ENCODE measurements at places on chromosomes 12 and 14.

DNA sequence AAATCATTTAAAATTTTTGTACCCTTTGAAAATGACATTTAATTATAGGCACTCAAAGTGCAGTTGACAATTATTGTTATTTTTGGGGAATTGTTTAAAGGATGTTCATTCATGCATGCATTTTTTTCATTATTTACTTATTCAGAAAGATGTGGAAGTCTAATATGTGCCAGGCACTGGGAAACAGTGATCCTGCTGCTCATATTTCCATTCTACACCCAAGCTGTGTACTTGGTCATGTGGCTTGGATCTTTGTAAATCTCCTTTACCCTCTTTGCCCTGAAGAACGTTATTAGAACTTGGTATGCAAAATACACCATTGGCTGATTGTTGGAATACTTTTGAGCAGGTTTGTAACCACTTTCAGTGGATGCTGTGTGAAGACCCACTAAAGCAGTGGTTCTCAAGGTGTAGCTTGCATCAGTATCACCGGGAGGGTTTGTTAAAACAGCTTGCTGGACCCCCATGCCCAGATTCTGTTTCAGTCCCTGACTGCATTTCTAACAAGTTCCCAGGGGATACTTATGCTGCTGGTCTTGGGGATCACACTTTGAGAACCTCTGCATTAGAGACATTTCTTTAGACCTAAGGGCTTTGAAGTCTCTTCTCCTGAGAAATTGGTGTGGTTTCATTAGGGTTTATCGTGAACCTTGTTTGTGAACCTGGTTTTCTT, 47.5 kb downstream of the PRKCH start:
- DNase-seq, result no peak

DNA sequence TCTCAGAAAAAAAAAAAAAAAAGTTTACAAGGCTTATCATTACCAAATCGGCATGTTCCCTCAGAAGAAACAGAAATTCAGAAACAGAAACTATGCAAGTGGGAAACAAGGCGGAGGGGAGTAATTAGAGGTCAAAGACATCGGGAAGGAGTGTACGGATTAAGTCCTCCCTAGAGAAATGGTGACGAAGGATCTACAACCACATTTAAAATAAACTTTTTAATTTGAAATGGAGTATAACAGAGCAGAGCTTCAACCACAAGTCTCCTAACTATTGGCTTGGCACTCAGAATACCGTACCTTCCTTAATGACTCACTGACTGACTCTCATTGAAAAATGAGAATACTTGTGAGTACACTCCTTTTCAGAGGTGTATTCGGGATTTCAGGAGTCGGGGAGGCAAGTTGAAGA, 908 bp downstream of the ENTPD5 start:
- DNase-seq, result no peak

- no peak for DNase-seq
These were observed 250.1 kb upstream of the CAND1 start for GRCh38 chr12:67019070-67019469.

- DNase-seq, result no peak
These were observed 4.6 kb downstream of the BEGAIN start for GRCh38 chr14:100582496-100583165.

GRCh38 chr12:32454866-32455265, 55.5 kb downstream of the FGD4 start:
- no peak for DNase-seq

DNA sequence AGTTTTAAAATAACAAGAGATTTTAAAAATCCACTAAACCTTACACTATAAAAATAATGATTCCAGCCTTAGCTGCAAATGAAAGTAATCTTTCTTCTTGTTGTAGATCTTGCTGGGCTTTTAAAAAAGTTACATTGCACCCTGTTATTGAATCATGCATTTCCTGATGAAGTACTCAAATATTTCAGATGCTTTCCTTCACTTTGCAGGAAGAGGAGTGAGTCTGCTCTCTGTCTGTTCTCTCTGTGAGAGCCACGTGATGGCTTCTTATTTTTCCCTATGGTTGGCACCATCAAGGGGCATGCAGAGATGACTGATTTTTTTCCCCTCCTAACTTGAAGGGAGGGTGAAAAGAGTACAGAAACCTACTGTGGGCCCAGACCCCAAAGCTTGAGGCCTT, 262.7 kb downstream of the ATP23 start:
- no peak for DNase-seq

GRCh38 chr12:67355428-67356379, 86.5 kb downstream of the CAND1 start:
- DNase-seq, result no peak

DNA sequence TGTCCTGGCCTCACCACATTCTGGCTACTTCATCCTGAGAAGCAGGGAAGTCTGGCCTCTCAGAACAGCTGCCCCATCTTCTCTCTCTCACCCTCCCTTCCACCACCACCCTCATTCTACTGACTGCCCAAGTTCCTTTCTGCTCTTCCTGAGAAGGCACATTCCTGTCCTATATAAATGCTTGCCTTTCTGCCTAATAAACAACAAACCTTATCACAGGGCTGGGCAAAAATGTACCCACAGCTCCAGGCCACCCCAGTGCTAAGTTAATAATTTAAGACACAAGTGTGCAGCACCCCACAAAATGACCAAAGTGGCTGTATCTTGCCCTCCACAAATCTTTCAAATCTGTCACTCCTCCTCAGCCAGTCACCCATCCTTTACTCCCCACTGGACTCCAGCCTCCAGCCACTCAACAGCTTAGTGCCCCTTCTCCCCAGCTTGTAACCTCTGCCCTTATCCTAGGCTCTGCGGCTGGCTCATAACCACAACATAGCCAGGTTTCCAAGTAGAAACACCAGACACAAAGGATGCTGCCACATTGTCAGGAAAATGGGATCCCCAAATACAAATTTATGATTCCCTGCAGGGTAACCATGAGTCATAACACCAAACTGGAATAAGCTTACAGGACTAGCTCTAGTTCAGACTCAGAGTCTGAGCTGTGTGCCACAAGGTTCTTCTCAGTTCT, 15.0 kb downstream of the OXA1L start:
- no peak for DNase-seq

DNA sequence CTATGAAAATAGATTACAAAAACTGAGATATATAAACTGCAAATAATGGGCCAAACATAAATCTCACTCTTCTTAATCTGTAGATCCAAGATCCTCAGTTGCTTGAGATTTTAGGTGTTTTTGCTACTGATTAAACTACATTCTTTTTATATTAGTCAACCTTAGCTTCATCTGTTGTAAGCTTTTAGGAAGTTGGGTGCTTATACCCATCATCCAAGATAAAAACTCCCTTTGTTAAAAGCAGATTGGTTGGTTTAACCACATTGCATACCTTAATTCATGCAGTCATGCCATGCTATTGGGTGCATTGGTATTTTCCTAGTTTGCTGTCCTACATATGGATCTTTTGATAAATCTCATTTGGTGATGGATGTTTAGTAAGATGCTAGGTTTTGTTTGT, 46.2 kb upstream of the DIP2B start:
- no peak for DNase-seq

DNA sequence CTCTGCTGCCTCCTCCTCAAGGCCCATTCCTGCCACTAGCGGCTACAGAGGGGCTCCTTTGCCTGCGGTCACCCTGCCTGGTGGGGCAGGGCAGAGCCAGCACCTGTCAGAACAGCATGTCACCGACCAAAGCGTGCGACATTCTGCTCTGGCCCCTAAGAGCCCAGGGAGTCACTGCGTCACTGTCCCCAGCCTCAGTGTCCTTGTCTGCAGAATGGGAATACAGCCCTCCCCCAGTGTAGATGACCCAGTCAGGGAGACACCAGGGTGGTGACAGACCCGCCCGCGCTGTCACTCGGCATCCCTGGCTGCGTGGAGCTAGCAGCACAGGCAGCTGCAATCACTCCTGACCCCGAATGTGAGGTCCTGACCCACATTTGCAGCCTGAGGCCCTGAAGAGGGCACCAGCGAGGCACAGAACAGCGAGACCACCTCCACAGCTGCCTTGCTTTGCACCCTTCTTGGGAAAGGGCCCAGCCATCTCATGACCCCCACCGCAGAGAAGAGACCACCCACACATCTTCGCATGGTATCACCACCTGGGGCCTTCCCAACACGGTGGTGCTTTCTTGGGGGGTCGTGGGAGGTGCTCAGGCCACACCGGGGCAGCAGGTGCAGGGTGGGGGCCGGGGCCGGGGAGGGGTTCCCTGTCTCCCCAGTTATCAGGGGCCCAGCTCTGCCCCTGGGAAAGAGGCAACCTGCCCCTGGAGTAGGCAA, 2.5 kb downstream of the AHNAK2 start:
- DNase-seq, result no peak

GRCh38 chr12:50239355-50239891, 43.9 kb downstream of the LIMA1 start:
- DNase-seq, result no peak

DNA sequence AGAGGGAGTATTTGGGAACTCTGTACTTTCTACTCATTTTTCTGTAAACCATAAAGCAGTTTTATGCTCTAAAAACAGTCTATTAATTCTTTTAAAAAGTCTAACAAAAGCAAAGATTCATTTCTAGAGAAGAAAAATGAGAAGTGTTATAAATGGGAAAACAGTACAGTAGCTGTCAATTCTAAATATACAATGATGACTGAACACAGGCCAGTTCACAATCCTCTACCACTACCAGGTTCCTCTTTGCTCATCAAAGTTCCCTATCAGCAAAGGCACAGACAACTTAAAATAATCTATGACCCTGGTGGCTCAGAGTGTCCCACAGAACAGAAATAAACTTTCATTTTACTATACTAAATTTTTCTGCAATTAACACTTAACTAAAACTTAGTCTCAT, 12.5 kb downstream of the NAA25 start:
- DNase-seq, result no peak

GRCh38 chr12:51403681-51404136, 12.5 kb upstream of the GALNT6 start:
- DNase-seq, result no peak

DNA sequence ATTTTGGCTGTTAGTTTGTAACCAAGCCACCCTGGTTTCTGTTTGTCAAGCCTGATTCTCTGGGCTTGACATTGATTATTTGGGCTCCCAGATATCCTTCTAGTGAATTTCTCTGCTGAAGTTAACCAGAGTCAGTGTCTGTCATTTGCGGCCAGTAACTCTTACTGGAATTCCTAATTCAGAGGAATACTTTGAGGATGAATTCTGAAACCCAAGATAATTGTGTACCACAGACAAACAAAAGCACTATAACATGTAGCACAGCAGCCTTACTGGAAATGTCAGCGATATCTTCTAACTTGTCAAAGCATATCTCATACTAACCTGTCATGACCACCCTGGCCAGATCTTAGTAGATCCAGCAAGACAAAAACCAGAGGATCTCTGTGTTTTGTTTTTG, 84.4 kb upstream of the HIF1A start:
- no peak for DNase-seq

DNA sequence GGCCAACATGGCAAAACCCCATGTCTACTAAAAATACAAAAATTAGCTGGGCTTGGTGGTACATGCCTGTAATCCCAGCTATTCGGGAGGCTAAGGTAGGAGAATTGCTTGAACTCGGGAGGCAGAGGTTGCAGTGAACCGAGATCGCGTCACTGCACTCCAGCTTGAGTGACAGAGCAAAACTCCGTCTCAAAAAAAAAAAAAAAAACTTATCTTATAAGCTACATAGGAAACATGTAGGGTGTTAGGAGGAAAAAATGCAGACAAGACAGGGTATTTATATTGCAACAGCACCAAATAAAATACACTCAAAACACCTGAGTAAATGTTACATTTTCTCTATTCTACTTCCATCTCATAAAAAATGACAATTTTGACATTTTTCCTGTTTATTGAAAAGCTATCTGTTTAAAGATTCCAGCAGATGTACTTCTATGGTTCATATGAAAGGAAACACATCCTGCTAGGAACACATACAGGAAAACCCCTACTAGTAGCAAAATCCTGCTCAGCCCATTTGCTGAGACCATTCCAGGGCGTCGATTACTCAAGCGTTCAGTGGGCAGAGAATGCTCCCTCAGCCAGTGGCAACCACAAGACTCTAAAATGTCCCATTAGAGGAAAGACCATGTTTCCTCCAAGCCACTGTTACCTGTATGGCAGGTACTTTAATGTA, 19.7 kb downstream of the CORO1C start:
- no peak for DNase-seq

- no peak for DNase-seq
These were observed 96.0 kb upstream of the PCED1B start for GRCh38 chr12:46983393-46983793.

DNA sequence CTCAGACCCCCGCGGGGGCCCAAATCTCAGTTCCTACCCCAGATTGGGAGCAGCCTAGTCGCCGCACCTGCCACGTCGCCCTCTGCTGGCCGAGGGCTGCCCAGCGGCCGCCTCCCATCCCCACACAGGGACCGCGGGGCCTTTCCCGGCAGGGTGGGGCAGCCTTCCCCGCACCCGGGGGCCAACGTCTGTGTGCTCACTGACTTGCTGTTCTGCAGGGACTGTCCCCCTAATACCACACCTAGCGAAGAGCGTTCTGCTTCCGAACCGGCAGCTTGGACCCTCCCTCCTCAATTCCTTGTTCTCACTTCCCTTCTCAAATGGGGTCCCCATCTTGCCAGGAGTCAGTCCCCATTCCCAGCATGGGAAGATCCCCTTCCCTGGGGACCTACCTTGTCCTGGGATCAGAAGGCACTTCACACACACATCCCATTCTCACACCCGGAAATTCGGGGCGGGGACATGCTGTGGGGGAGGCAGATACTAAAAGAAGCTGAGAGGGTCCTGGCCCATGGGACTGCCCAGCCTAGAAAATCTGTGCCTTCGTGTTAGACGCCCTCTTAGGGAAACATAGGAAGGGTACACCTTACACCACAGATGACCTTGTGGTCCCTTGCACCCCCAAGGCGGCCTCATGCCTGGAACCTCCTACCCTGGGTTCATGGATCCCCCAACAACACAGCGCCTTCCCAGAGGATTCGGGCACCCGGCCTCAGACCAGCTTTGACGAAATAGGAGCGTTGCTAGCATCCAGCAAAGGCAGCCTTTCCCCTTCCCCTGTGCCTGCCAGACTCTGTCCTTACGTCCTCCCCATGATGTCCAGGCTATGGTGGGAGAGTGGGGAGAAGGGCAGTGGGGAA, 16.4 kb downstream of the ACVRL1 start:
- no peak for DNase-seq

DNA sequence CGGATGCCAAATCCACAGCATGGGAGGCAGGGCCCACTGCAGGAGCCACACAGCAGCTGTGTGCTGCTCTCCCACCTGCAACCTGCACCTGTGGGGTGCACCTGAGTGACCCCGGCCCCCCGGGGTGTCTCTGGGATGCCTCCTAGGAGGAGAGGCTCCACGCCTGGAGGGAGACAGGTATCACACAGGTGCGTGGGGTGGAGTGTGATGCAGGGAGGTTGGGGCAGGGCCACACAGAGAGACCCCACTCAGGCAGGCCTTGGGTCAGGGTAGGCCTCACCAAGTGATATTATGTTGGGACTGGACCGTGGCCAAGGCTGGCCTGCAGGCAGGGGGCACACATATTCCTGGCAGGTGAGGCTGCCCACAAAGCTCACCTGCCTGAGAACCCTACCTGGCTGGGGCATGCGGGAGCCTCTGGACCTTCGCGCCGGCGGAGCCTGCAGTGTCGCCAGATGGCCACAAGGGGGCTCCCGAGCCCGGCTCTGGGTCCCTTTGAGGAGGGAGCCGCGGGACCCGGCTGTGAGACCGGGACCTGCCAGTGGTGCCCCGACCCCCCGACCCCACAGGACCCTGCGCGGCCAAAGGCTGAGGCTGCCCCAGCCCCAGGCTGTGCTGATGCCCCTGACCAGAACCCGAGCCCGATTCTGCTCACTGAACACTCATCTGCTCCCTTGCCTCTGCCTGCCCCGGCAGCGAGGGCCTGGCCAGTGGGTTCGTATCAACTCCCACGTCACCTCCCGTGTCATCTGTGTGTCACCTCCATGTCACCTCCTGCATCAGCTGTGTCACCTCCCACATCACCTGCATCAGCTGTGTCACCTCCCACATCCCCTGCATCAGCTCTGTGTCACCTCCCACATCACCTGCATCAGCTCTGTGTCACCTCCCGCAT, 11.4 kb downstream of the TMEM121 start:
- DNase-seq, result no peak
